ENCODE measurements at places on chromosomes 3 and 15.

GRCh38 chr15:57969355-57969754 lies 96.2 kb downstream of the ALDH1A2 start:
- DNase-seq = no peak

DNA sequence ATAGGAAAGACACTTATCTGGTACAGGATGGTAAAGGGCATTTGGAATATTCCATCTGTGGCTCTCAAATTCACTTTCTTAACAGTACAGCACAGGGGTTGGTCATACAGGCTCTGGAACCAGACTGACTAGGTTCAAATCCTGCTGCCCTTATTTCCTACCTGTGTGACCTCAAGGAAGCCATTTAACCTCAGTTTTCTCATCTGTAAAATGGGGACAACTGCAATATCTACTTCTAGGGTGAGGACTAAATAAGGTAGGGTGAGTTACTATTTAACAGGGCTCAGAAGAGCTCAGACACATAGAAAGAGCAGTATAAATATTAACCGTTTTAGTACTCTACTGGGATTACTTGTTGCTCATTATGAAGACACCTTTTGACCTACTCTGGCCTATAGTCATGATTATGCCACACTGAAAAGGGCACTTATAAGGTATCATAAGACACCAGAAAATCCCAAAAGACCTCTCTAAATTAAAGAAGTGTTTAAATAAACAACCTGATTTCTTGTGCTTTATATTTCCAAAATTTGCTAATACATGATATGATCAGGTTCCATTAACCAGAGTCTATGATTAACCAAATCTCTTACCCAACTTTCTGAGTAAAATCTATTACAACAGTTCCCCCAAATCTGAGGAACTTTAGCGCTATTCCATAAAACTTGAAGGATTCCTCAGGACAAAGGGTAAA lies 6.5 kb downstream of the RFTN1 start:
- no peak for DNase-seq

DNA sequence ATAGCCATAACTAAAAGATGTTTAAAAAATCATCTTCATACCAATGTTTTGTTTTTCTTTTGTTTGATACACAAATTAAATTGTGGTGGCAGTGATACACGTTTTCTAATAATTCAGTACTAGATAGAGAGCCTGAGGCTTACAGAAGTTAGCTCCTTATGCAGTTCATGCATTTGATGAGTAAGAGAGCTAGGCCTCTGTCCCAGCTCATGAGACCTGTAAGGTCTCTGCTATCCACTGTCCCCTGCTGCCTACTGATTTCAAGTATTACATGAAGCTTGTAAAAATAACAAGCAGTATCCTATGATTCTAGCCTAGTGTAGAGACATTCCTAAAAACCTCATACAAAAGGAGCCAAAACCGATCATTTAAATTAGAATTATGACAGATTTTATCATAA lies 144.5 kb downstream of the MBNL1 start:
- no peak for DNase-seq

GRCh38 chr15:86327230-86327865 lies 247.7 kb downstream of the AGBL1 start:
- no peak for DNase-seq

DNA sequence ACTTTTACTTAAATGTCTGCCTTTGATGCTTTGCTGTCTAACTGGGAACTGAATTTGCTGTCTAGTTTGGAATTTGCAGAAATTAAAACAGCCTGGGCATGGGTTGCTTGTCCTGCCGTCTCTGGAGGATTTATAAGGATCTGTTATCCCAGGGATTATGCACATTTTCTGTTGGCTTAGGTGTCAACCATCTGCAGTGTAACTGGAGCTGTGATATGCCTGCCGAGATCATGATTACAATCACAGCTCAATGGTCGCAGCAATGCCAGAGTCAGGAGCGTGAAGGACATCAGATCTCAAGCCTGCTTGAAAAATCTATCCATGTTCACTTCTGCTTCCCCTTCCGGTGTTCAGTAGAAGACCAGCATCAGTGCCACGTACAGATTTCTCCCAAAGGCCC lies 41.8 kb upstream of the SETMAR start:
- DNase-seq = no peak

- no peak for DNase-seq
Observed at GRCh38 chr15:52011711-52012144, 7.3 kb upstream of the MAPK6 start.
